ENCODE measurements at places on chromosomes 12 and 14. TPM values are rescaled to one million over a fixed set of nuclear protein-coding genes. Genes with fewer than 3 reads are reported as not detected.

DNA sequence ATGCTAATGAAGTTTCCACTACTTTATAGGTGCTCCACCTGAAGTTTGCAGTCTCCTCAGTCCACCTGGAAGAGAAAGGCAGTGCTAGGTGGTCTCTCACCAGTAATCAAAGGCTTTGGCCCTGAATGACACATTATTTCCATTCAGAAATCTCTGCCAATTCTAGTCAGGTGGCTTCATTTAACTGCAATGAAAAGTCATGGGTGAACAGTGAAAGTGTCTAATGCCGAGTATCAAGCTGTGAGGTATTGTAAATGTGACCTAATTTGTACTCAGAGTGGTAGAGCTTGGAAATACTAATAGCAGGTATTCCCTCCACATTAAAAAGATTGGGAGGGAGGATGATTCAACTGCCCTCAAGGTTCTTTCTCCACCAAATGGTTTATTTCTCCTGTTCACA lies 220.9 kb upstream of the LRFN5 start:
- DNase-seq, result no peak

- no peak for DNase-seq
Measured at GRCh38 chr14:103209506-103209905, 86.2 kb downstream of the TNFAIP2 start.

DNA sequence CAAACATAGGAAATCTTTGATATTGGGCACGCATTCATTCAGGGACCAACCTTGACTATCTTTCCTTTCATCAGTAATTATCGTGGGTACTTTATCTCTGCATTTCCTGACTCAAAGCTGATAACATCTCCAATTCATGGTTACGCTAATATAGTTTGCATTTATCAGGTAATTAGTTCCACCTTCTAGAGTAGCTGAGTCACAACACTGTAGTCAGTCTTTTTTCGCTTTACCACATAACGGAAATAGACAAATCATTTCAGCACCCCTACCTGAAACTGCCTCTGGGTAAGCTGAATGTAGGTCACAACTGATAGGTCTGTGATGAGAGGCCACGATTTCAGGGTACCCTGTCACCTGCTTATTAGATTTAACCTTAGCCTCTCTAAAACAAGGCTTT lies 36.7 kb upstream of the IL22 start:
- DNase-seq, result no peak

- DNase-seq, result no peak
Measured at GRCh38 chr12:108884116-108885012, 4.5 kb downstream of the DAO start.

GRCh38 chr12:113149361-113150150 lies at the start of gene CFAP73:
CFAP73 (plus strand) TSS chr12:113149724; CDS start chr12:113149858, 134 bp downstream.
- peak; percentile 84 for DNase-seq

- DNase-seq, result no peak
Measured at GRCh38 chr12:110579535-110580253, 3.4 kb downstream of the PPTC7 start.

DNA sequence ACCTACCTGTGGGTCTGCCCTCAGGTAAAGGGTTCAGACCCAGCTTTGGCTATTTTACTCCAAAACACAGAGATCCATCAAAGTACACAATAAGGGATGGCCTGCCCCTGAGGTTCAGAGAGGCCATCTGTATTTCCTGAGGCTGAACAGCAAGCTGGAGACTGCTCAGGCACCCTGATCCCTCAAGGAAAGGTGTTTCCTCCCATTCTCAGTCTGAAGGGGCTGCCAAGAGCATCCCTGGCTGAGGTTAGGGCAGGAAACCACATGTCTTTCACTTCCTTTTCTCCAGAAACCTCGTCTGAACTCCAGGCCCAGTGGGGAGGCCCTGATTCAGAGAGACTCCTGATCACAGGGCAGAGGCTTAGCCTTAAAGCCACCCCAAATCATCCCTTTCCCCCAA lies 1.5 kb downstream of the RILPL1 start:
- no peak for DNase-seq

DNA sequence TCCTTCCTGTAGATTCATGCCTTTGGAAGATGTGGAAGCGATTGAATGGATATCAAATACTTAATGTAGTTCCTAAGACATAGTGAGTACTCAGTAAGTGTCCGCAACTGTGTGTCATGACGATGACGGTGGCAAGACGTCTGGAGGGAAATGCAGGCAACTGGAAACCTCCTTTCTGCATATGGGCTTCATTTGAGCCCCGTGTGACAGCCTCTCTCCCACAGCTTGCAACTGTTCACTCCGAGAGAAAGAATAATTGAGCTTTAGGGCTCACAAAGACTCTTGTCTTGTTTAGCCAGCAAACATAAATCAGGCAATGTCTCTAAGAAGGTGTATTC lies 6.9 kb downstream of the CFAP251 start:
- DNase-seq, result no peak

DNA sequence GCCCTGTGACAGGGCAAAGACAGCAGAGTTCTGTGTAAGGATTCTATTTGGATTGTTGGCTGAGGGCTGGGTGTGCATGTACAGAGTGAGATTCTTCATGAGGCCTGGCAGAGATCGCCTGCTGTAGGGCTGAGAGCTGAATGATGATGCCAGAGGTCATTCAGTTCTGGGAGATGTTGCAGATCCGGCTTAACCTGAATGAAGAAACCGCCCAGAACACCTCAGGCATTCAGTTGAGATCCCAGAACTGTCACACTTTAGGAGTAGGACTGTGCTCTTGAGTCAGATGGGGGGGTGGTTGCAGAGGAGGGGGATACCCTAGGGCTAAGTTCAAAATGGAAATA lies 5.8 kb upstream of the EVL start:
- DNase-seq, result no peak

- DNase-seq, result no peak
Measured at GRCh38 chr12:47356129-47356700, 276.5 kb upstream of the AMIGO2 start.

DNA sequence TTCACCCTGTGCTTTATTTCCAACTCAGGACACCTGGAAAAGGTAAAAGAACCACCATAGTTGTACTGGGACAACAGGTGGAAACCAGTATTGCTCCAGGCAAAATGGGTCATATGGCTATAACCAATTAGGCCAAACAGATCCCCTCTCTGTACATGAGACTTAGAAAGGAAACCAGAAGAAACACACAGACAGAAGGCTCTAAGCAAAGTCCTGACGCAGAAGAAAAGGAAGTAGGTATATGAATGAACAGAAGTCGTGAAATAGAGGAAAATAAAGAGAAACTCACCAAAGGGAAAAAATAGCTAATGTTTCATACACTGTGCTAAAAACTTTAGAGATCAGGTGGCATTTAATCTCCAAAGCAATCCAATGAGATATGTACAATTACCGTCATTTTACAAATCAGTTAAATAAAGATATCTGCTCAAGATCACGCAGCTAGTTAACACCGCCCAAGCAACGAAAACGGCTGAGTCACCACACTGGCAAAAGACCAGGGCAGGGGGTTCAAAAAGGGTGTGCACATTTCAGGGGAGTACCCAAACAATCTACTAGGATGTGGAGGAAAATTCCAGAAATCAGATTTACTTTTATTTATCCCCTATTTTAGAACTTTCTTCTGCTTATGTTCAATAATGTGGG lies 82.3 kb downstream of the ITPR2 start:
- DNase-seq, result no peak

DNA sequence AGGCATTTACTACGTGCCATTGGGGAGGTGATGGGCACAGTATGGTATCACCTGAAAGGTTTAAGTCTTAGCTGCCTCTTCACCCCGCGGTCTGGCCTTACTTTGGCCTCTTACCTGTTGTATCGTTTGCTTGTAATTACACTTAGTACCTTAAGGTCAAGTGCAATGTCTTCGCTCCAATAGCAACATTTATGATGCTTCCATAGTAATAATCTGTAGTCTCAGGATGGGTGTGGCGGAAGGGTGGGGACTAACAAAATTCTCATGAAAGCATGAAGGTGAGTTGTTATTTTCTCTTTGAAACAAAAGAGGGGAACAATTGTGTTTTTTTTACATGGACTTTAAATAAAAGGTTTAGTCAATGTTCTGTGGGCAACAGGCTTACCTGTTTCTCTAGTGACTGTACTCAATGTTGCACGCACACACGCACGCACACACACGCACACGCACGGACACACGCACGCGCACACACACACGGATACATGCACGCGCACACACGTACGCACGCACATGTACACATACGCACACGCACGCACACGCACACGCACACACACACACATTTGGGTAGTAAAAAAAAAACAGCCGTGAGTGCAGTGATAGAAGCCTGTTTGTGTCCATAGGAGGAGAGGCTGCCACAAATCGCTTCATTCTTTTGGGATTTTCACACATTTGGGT lies 91.4 kb downstream of the DNAH10 start:
- peak; percentile 5 for DNase-seq

DNA sequence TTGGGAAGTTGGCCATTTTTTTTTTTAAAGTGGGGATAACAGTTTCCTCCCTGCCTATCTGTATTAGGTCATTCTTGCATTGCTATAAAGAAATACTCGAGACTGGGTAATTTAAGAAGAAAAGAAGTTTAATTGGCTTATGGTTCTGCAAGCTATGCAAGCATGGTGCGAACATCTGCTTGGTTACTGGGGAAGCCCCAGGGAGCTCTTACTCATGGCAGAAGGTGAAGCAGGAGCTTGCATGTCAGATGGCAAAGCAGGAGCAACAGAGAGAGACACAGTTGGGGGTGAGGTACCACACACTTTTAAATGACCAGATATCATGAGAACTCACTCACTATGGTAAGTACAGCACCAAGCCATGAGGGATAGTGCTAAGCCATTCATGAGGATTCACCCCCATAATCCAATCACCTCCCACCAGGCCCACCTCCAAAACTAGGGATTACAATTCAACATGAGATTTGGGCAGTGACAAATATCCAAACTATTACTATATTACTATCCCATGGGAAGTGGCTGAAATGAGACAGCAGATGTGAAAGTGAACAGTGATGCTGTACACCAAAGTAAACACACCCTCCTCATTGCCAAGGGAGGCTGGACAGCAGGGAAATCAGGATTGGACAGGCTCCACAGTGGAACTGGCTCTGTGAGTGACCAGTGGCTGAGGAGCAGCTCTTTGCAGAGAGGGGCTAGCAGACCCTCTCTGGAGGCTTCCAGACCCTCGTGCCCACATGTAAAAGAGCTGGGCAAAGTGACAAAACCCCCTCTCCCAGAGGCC lies 40.5 kb downstream of the CRACR2A start:
- no peak for DNase-seq

- DNase-seq, result peak; percentile 58
Measured at GRCh38 chr14:55446127-55446736, 5.8 kb upstream of the TBPL2 start.

- no peak for DNase-seq
Measured at GRCh38 chr12:118374909-118375308, 1.4 kb upstream of the SUDS3 start.

DNA sequence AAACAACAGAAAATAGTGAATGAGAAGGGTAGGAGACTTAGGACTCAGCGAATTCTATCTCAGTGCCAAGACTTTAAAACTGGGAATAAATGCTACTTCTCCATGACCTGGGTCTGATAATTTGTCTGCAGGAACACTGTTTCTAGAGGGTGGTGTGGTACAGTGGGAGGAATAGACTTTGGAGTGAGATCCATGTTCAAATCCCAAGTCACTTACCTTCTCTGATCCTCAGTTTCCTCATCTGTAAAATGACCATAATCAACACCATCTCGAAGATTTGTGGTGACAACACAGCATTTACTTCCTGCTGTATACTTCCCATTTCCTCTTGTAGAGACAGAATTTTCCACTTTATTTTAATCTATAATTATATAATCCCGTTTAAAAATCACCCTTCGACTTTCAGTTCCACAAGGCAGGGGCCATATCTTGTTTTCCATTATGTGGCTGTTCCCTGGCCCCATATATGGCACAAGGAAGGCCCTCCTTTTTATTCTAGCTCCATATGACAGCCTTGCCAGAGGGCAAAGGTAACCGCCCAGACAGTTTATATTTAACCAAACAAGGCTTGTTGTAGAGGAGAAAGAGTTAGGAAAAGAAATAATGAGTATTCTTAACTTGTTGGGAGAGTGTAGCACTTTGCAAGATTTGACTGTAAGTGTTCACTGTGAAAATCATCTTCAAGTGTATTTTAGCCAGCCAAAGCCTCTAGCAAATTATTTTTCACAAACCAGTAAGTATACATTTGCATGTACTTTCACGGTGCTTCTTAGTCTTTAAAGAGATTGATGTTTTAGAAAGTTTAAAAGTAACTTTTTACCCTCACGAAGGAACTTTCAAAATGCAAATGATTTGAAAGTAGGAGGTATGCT lies 243.1 kb downstream of the AKAP6 start:
- DNase-seq, result no peak

DNA sequence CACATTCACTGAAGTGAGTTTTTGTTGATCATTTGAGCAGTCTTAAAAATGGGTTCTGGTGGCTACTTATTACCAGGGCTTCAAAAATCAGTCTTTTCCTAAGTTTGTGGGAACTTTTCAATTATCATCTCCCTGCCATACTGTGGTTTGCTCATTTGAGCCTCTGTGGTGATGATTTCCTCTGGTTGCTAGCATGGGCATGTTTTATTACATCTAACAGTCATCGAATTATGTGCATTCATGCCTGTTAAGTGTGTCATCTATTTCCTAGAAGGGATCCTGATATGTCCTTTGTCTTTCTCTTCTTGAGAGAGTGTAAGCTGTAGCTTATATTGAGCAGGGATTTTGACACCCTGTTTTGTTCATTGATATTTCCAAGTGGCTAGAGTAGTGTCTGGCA lies 116.8 kb downstream of the WIF1 start:
- no peak for DNase-seq

GRCh38 chr12:112304436-112304835 lies 77.8 kb downstream of the HECTD4 start:
- DNase-seq, result peak; percentile 24

- no peak for DNase-seq
Measured at GRCh38 chr12:31362115-31362758, 36.3 kb upstream of the SINHCAF start.

GRCh38 chr12:109855377-109855776 lies 22.2 kb upstream of the TRPV4 start:
- DNase-seq, result no peak

- DNase-seq, result no peak
Measured at GRCh38 chr12:27015730-27016076, 1.5 kb upstream of the TM7SF3 start.

- no peak for DNase-seq
Measured at GRCh38 chr12:89525305-89525823, 483 bp downstream of the POC1B start.

DNA sequence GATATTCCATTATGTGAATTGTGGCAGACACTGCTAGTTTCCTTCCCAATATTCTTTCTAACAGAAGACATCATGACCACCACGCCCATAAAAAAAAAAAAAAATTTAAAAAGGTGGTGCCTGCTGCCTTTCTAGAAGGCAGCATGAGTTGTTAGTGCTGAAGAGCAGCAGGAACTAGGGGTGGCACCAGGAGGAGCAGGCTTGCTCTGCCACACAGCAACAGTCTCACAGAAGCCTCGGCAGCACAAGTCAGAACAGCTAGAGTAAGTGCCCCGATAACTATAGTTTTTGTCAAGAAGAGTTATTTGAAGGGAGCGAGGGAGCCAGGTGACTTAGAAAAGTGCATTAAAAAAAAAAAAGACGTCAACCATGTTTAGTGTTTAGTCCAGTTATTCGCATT lies 66.4 kb upstream of the TMEM263 start:
- no peak for DNase-seq

- DNase-seq, result no peak
Measured at GRCh38 chr14:76138758-76139723, 12.7 kb upstream of the GPATCH2L start.

LPAR5 gene
- 1.1 TPM for polyA plus RNA-seq

TNFAIP2 gene
- polyA plus RNA-seq, result 40.0 TPM

RDH16 gene
- 0.43 TPM for polyA plus RNA-seq

SIRT4 gene
- 3.8 TPM for polyA plus RNA-seq

KCNH3 gene
- polyA plus RNA-seq, result 4.7 TPM

ACVRL1 gene
- 37.8 TPM for polyA plus RNA-seq

PROX2 gene
- 0.44 TPM for polyA plus RNA-seq

COX8C gene
- polyA plus RNA-seq, result 0.66 TPM

PSMB11 gene
- polyA plus RNA-seq, result not detected

NTN4 gene
- 101 TPM for polyA plus RNA-seq
